ENCODE measurements at places on chromosomes 5 and 9. TPM values are rescaled to one million over a fixed set of nuclear protein-coding genes. Genes with fewer than 3 reads are reported as not detected.

GRCh38 chr9:130627896-130628792 lies 36.2 kb upstream of the PRDM12 start:
- no peak for DNase-seq

DNA sequence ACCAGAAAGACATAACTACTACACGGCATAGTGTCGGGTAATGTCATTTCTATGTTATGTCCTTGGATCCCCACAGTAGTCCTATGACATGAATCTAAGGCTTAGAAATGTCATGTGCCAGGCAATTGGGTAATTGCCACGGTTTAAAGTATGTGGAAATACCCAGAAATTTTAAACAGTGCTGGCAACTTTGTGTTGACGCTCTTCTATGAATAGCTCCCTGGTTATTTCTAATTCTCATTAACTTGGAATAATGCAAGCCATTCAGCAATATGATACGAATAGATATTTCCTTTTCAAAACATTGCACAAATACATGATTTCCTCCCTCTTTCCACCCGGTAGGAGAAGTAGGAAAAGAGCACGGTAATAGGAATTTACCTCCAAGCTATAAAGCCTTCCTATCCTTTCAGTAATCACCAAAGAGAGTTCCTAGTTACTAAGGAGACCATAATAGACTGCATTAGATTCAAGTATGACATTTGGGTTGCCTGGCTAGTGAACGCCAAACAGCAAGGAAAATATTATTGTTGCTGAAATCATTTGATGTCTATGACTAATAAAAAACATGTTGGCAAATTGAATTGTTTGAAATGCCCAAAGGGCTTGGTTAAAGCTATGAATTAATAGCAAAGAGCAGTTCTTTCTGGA lies 168.4 kb downstream of the CCDC192 start:
- no peak for DNase-seq

- no peak for DNase-seq
Measured at GRCh38 chr9:27503623-27504022, 20.5 kb upstream of the IFNK start.

- no peak for DNase-seq
Measured at GRCh38 chr5:172361566-172362238, 78.1 kb upstream of the UBTD2 start.

- DNase-seq: no peak
Measured at GRCh38 chr5:124436294-124436693, 310.1 kb downstream of the ZNF608 start.

GRCh38 chr5:77853353-77853907 lies 77.3 kb upstream of the TBCA start:
- DNase-seq: no peak

DNA sequence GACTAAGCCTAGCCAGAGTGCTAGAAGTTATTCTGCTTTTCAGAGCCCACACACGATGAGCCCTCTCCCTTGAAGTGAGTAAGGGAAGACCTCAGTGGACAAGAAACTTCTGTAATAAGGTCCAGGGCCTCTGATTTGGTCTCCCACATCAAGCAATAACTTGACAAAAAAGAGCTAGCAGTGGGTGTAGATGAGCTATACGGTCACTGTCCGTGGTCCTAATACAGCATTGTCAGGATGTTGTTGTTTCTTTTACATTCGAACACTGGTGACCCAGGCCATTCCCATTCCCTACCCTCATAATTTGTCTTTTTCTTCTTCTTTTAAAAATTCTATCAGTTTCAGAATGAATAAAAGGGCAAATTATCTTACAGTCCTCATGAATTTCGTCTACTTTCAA lies 5.2 kb downstream of the PCSK1 start:
- DNase-seq: no peak

GRCh38 chr9:33927694-33928093 lies 110.7 kb downstream of the UBE2R2 start:
- DNase-seq: no peak

The SV2C gene
- 0.02 TPM for total RNA-seq

The ARL10 gene
- total RNA-seq: 7.9 TPM

The INVS gene
- total RNA-seq: 7.5 TPM

The ZFP37 gene
- total RNA-seq: 4.8 TPM

The ANKRD31 gene
- 0.13 TPM for total RNA-seq

The WDR70 gene
- total RNA-seq: 38.1 TPM

Measured in H9 (cell line).